ENCODE measurements at places on chromosomes 5 and 9. TPM values are rescaled to one million over a fixed set of nuclear protein-coding genes. Genes with fewer than 3 reads are reported as not detected.

- no peak for DNase-seq
These were observed 209.2 kb upstream of the KLF4 start for GRCh38 chr9:107698779-107699178.

FOXD4L3 gene
- not detected for total RNA-seq

DNA sequence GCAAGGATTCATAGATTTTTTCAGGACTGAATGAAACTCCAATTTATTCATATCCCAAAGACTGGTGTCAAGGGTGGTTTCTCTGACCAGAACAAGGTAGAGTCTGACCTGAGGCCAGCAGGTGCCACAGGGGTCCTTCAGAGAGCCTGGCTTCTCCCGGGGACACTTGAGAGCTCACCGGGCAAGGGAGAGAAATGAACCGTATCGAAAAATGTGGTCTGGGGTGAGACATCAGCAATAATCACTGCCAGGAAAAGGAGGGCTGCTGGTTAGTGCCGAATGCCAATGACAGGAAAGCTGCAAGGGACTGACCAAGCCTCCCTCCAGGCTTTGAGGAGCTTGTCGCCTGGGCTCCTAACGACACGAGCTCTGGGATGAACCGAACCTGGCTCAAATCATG is 142.7 kb downstream of the TTLL11 start:
- DNase-seq = no peak

AJM1 gene
- total RNA-seq = 2.9 TPM

- no peak for DNase-seq
These were observed 17.4 kb downstream of the DNAJA1 start for GRCh38 chr9:33042473-33042872.

- DNase-seq = no peak
These were observed 37.8 kb downstream of the MEF2C start for GRCh38 chr5:88845081-88845697.

DNA sequence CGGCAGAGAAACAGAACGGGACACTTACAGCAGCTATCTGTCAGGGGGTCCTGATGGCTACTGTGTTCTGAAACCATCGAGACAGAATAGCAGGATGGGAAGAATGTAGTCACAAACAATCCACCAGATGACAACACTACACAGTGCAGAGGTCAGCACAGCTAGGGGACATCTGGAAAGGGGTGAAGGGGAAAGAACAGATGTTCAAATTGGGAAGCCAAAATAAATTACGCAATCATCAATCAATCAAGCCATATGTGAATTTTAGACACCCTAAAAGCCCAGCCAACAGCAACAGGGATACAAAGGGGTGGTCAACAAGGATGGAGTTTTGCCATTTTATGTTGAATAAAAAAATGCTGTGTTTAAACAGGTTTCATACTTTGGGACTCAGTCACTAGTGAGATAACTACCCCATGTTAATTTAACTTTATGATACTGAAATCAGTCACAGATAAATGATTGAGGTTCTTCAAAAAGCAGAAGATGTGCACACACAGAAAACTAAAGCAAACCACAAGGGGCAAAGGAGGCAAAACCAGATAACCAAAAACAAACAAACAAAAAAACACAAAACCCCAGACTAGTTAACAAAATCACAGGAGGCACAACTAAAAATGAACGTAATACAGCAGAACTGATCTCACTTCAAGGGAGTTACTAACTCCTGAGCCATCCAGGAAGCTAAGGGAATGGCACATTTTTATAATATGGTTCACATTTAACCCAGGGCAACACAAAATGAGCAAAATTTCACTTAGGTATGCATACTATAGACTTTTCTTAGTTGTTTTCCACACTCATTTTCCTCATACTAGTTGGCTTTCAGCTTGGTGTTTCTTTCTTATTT is 65.9 kb downstream of the HABP4 start:
- DNase-seq = no peak

GRCh38 chr5:36877667-36878391 is 1.3 kb downstream of the NIPBL start:
- DNase-seq = no peak

GRCh38 chr5:14229181-14229580 is 86.0 kb downstream of the TRIO start:
- DNase-seq = no peak

DNA sequence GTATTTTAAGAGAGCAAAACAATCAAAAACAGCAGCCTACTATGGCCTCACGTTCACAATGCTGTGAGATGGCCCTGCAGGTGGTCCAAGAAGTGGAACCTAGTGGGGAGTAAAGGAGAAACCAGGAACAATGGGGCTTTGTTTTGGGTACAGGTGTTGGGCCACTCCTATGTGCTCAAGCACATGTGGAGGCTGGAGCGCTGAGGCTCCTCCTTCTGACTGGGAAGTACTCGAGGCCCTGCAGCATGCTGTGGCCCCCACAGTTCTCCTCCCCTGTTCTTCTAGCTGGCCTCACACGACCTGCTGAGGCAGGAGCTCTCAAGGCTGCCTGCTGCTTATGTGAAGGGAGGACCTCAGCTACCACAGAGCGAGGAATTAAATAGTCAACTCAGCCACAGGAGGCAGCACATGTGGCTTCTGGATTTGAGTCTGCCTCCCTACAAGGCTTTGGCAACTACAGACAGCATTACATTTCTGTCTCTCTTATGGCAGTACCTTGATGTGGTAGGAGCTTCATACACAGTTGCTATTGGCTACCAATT is 482.3 kb downstream of the SPOCK1 start:
- DNase-seq = no peak

DNA sequence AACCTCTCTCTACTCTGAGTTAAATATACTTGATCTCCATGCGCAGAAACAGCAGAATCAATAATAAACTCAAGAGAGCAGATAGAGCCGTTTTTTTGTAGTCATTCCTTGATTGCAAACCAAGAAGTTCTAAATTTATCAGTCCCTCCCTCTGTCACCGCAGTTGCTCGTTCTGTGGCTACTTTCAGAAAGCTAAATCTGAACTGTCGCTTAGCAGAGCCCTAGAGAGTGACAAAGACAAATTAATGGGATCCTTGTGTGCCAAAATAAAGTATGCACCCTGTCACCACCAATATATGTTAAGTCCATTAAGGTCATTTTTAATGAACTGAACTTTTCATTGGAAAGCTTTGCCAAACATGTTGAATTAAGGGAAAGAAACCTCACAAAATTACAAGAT is 218.3 kb downstream of the ADAMTSL1 start:
- no peak for DNase-seq

DNA sequence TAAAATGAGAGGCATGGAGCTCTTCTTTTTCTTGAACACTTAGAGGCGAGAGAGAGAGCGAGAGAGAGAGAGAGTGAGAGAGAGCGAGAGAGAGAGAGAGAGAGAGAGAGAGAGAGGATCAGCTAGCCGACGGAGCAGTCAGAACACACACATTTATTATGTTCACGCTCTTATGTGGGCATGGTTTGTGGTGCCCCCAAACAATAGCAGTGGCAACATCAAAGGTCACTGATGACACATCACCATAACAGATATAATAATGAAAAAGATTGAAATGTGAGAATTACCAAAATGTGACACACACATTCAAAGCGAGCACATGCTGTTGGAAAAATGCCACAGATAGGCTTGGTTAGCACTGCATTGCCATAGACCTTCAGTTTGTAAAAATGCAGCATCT is 116.1 kb downstream of the KDM4C start:
- DNase-seq = no peak
